ENCODE measurements at places on chromosomes 12 and 14. TPM values are rescaled to one million over a fixed set of nuclear protein-coding genes. Genes with fewer than 3 reads are reported as not detected.

The KRT78 gene
- polyA plus RNA-seq = not detected

The VRK1 gene
- polyA plus RNA-seq = 17.9 TPM

The PTHLH gene
- polyA plus RNA-seq = not detected

The CCDC38 gene
- polyA plus RNA-seq = not detected

The CLEC1B gene
- not detected for polyA plus RNA-seq

The TEX22 gene
- 0.50 TPM for polyA plus RNA-seq

DNA sequence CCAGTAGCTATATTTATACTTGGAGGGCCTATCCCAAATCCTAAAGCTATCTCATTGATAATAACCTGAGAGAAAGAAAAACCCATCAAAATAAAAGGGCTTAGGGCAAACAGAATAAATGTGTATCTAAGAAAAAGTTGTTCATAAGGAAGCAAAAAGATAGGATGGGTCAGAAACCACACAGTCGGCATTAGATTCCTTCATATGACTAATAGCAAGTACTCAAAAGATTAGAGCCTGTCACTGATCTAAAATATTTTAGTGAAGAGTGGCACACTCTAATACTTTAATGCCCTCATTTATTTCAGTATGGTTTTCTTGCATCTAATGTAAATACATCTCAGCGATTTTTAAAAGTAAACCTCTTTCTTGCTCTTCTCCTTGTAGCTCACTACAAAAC lies 17.1 kb upstream of the NAV3 start:
- no peak for DNase-seq

All from sigmoid colon (tissue), 7 donors.